ENCODE measurements at places on chromosomes 3 and 15.

DNA sequence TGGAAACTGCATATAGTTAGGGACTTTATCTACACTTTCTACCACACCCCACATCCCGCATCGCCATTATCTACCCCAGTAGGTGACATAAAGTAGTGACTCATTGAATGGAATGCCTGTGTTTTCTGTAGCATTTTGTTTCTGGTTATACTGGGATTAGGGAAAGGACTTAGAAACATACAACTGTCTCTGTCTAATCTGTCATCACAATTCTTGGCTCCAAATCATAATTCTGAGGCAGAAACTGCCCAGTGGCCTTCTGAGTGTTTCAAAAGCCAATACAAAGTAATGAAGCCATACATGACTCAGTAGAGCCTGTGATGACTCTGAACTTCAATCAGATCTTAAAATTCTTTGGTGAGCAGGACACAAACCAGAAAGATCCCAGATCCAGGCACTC is 115.7 kb upstream of the CHRM5 start:
- peak; percentile 84 for DNase-seq

GRCh38 chr3:134590766-134591165 is 60.1 kb downstream of the KY start:
- no peak for DNase-seq

DNA sequence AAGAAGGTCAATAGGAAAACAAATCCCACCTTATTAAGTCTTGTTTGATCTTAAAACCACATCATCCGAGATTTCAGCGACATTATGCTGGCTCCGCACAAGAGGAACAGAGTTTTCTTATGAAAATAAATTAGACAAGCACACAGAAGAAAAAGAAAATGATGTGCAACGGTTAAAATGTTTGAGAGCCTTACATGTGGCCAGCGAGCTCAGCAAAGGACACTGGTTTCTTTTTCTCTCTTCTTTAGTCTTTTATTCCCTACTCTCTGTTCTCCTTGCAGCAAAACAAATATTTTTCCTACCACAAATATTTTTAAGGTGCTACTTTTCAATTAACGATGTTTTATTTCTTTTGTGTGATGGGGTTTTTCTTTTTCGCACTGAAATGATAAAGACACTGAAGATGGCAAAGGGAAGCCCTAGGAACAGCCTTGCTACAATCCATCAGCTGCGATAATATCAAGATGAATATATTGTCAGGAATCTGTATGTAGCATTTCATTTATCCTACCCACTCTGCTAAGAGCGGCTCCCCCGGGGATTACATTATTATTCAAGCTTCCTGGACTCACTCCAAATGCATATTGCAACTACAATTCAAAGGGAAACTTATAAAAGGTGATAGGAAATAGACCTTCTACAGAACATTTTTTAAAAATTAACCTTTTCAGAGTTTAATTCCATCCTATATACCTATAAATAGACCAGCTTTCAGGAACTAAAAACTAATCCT is 72.9 kb downstream of the ANXA2 start:
- no peak for DNase-seq

- DNase-seq, result peak; percentile 86
Observed at GRCh38 chr3:150079029-150079739, 108.5 kb upstream of the PFN2 start.

DNA sequence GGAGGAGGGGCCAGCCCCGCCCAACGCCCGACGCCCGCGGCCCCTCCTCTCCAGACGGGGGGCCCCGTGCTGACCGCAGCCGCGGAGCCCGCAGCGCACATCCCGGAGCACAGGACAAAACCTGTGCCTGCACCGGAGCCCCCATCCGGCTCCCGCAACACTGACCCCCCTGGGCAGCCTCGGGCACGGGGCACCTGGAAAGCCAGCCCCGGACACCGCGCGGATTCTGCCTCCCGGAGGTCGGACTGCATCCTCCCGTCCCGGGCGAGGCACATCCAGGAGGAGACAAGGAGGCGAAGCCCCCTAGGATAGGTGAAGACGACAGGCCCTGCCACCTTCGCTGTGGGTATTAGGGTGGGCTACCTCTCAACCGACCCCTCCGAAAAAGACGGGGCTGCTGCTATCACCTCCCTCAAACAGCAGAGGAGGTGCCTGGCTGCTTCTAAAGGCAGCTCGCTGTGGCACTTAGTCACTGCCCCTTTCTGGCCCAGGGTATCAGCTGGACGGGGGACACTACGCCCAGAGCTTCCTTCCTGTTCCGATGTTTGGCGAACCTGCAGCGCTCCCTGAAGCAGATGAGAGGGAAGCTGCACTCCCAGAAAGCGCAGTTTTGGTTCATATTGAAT is 10.6 kb downstream of the XXYLT1 start:
- DNase-seq, result peak; percentile 34

DNA sequence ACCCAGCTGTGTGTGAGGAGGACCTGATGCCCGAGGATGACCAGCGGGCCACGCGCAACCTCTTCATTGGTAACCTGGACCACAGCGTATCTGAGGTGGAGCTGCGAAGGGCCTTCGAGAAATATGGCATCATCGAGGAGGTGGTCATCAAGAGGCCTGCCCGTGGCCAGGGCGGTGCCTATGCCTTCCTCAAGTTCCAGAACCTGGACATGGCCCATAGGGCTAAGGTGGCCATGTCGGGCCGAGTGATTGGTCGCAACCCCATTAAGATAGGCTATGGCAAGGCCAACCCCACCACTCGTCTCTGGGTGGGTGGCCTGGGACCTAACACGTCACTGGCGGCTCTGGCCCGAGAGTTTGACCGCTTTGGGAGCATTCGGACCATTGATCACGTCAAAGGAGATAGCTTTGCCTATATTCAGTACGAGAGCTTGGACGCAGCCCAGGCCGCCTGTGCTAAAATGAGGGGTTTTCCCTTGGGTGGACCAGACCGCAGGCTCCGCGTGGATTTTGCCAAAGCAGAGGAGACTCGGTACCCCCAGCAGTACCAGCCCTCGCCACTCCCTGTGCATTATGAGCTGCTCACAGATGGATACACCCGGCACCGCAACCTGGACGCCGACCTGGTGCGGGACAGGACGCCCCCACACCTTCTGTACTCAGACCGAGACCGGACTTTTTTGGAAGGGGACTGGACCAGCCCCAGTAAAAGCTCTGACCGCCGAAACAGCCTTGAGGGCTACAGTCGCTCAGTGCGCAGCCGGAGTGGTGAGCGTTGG is 1.5 kb downstream of the RBM15B start:
- DNase-seq, result no peak

GRCh38 chr3:38548154-38548931 is 52.2 kb downstream of the EXOG start:
- DNase-seq, result peak; percentile 82

DNA sequence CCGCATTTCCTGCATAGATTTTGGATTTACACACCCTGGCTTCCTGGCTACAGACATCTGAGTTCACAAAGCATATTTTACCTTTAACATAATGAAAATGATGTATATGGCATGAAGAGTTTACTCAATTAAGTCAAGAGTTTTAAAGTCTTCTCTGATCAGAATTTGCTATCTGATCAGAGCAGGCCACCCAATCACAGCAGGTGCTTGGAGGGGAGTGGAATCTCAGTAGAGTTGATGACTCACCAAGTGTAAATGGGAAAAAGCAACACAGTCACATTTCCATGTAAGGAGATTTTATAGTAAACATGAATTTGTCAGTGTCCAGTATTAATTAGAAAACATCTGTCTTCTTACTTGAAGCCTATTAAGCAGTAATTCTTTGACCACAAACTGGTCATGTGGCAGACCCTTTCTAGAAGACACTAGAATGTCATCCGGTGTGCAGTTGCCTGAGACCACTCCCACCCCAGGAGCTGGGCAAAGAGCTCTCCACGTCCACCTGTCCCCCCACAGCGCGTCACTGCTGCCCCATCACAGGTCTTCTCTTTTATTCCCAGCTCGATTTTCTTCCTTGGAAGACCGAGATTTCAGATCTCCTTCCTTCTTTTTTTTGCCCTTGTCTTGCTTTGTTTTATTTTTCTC is 10.8 kb downstream of the MESD start:
- peak; percentile 76 for DNase-seq

DNA sequence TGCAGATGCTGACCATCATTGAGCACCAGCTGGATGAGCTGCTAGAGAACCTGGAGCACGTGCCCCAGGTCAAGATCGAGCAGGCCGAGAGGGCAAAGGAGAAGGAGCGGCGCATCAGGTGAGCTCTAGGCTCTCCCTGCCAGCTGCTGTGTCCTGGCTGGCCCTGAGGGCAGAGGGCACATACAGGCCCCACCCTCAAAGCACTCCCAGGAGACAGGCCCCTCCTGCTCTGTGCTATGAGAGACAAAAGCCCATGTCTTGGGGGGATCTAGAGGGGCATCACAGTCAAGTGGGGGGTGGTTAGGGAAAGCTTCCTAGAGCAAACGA is 39.5 kb downstream of the CFAP100 start:
- DNase-seq, result no peak

DNA sequence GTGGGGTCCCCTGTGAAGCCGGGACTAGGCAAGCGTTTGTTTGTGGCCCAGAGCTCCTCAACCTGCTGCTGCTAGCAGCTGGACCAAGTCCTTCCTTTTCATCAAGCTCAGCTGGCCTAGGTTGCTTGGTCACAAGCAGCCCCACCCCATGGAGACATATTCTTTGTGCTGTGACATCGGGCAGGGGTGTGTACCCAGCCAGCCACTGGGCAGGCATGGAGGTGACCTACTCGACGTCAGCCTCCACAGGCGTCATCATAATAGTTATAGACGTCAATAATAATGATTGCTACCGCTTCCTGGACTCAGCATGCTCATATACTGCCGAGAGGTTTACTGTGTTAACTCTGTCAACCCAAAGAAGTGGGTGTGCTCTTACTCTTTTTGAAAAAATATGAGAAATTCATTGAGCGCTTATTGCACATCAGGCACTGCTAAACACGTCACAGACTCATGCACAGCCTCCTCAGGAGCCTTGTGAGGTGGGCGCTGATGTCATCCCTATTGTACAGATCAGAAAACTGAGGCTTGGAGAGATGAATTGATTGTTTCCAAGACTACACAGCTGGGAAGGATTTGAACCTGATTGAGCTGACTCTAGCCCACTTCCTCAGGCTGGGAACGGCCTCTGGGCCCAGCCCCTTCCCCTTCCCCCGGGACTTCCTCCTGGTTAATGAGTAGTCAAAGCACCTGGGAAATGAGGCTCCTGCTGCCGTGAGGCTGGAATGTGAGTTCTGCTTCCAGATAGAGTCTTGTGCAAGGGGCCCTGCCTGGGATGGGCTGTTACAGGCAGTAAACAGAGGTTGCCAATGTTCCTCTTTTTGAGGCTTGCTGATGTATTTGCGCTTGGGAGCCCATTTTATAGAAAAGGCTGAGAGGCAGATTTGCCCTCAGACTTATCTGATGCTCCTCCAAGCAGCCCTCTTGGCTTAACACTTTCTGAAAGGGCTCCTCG is 16.2 kb downstream of the SLC6A6 start:
- DNase-seq, result no peak

DNA sequence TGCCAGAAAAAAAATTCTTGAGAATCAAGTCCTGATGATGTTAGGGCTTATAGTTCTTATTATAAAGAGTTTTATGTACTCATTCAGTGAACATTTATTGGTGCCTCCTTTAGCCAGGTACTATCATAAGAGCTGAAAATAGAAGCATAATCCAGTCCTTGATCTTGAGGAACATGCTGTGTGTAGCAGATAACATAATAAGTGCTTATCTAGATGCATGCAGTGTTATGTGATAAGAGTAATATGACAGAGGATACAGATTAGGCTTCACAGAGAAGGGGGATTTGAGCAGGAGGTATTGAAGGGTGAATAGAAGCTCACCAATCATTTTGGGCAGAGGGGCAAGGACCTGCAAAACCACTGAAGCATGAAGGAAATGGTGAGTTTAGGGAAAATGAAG is 1.1 kb downstream of the CCR2 start:
- no peak for DNase-seq

DNA sequence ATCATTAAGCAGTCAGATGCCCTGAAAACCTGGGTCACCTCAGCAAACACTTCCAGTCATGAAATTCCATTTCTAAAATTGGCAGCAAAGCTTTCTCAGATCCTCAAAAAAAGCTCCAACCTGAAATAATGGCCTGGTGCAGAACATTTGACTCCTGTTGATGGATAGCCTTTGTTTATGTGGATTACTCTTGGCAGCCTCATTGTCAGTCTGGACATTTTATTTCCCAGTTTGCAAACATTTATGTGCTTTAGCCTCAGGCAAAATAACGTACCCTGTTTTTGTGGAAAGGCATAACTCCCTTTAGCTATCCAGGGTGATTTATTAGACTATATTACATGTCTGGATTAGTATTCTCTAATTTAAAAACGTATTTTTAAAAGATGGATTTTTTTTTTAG is 53.9 kb downstream of the PXYLP1 start:
- DNase-seq, result no peak

DNA sequence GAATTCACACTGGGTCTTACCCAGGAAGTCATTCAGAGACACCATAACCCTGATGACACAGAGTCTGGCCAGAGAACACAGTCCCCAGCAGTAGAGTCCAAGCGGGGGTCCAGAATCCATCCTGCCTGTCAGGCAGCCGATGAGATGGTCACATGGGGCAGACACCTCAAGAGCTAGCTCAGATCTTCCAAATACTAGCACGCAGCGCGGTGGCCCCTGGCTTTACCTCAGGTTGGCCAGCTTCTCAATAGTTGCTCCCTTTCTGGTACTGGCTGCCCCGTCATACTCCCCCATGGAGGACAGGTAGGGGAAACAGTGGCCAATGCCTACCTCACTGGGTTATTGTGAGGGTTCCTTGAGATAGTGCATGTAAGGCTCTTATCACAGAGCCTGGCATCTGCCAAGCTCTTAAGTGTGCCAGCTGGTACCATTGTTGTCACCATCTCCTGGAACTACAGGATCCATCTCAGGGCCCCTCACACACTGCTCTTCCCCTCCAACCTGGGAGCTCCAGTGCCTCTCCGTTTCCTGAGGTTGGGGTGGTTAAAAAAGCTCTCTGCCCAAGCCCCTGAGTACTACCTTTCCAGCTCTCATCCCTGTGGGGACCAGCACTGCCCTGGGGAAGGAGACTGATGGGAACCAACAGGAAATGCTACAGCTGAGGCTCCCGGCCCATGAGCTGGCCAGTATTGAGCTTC is 3.5 kb upstream of the SLC28A1 start:
- no peak for DNase-seq

- DNase-seq, result no peak
Observed at GRCh38 chr3:88632226-88632625, 475.2 kb upstream of the EPHA3 start.

- DNase-seq, result peak; percentile 17
Observed at GRCh38 chr3:190117981-190118380, 2.7 kb downstream of the P3H2 start.
